CD4-positive, alpha-beta T cell treated with Interleukin-1 beta for 1 hour (primary cell): ENCODE measurements at places on chromosomes 13 and 19.

DNA sequence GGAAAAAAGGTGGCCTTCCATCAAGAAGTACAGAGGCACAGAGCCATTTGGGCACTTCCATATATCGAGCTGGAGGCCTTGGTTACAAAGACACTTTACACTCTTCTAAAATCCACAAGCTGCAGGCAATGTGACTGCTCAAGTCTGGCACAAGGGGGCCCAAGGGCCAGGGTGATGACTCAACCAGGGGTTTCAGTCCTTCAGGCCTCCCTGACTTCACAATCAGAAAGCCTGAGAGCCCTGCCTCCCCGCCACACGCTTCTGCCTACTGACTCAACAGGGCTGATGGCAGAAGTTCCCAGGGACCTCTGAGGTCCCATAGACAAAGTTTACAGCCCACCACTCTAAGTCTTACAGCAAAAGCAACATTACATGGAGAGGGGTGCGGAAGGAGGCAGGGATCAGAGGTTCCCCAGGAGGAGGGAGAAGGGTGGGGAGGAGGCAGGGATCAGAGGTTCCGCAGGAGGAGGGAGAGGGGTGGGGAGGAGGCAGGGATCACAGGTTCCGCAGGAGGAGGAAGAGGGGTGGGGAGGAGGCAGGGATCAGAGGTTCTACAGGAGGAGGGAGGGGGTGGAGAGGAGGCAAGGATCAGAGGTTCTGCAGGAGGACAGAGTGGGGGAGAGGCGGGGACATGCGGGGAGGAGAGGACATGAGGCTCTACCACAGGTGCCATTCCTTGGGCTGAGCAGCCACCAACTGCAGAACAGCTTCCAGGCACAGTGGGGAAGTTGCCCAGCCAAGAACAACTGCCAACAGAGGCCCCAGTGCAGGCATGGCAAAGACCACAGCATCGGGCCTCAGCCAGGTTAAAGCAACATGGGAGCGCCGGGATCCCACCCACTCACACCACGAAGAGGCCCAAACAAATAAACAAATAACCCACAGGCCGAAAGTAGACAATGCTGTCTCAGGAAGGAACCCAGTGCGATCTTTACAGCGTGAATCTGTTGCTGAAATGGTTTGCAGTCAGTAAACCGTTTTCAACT is 52.0 kb downstream of the SLC7A1 start:
- no peak for DNase-seq

DNA sequence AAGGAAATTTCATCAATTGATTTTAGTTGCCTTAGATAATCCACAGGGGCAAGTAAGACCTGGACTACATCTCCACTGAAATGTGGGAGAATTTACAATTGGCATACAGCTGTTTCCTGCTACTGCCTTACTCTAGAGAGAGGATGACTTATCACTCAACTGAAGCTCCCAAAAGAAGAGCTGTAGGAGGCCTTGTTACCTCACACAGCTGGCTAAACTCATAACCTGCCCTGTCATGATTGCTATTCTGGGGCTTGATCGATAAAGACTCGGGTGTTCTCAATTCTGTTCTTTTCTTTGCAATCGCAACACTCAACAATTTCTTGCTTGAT is 1396.4 kb downstream of the EFNB2 start:
- no peak for DNase-seq

DNA sequence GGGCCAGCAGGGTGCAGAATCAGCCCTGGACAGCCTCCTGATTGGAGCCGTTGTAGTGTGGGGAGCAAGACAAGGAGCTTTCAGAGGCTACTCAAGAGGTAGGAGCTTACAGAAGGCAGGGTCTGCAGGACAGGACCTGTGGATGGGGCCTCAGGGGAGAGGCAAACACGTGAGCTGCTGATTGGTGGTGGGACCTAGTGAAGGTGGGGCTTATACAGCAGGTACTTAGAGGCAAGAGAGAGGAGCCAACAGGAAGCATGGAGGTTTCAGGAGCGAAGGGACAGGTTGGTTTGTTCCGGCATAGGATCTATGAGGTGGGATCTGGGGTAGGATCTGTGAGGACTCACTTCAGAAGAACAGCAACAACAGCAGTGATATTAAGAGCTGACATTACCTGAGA is 32.4 kb downstream of the ZSWIM4 start:
- peak; percentile 19 for DNase-seq

DNA sequence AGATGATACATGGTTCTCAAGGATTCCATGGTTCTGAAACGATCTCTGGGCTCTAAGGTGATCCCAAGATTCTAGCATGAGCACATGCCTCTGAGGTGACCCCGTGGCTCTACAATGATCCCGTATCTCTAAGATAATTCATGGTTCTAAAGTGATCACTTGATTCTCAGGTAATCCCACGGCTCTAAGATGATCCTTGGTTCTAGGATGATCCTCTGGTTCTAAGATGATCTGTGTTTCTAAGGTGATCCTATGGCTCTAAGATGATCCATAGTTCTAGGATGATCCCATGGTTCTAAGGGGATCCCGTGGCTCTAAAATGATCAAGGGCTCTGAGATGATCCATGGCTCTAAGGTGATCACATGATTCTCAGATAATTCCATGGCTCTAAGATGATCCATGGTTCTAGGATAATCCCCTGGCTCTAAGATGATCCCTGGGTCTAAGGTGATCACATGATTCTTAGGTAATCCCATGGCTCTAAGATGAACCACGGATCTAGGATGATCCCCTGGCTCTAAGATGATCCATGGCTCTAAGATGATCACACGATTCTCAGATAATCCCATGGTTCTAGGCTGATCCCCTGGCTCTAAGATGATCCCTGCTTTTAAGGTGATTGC is 21.3 kb downstream of the NUMBL start:
- no peak for DNase-seq
